ENCODE measurements at places on chromosomes 16 and 17.

DNA sequence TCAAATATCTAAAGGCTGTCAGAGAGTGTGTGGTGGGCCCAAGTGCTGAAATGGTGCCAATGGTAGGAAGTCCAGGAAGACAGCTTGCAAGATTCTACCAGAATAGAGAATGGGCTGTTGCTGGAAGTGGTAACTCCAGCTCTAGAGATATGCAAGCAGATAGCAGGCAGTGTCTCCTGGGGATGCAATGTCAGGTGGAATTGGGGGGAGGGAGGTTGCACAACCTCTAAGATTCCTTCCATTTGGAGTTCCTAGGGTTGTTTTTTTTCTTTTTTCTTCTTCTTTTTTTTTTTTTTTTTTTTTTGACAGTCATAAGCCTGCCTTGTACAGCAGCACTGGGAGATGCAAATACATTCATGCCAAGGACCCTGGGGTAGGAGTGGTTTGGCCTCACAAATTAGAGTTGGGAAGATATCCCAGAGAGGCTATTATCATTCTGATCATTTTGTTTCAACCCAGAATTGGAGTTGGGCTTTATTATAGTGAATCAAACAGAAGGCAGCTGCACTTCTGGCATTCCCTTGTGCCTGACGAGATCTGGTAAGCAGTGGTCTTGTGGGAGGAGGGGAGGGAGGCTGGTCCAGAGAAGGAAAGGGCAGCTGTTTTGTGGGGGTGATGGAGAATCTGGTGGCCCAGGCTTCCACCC, 51.1 kb downstream of the SLC6A2 start:
- DNase-seq = no peak

GRCh38 chr17:48995974-48996721, 1.0 kb upstream of the IGF2BP1 start:
- peak; percentile 98 for DNase-seq

- peak; percentile 81 for DNase-seq
Measured at GRCh38 chr17:43907425-43907981, at the start of gene MPP2. Gene MPP2 (minus strand): TSS chr17:43907536. CDS start chr17:43904460, 3,076 bp downstream.

GRCh38 chr16:50585331-50585776, 37.2 kb downstream of the NKD1 start:
- DNase-seq = peak; percentile 29

DNA sequence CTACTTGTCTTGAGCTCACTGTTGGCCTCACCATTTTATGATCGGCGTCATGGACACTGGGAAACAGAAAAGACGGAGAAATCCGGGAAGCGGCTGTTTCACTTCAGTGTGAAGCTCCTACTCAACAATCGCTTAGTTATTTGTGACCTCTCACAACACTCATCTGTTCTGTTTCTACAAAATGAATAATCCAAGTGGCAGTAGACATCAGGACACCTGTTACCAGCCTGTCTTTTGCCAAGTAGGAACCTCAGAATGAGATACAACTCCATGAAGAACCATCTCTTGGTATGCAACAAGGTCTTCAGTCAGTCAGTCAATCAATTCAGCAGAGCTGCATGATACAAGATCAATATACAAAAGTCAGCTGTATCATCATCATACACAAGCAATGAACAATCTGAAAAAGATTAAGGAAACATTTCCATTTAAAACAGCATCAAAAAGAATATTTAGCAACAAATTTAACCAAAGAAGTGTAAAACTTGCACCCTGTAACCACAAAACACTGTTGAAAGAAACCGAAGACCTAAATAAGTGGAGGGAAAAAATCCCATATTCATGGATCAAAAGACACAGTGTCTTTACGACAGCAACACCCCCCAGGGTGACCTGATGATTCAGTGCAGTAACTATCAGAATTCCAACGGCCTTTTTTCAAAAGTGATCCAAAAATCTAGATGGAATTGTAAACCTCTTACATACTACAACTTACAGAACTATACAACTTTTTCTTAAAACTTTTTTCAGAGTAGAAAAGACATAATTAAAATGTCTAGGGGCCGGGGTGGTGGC, 63.4 kb downstream of the ANKRD11 start:
- DNase-seq = no peak

DNA sequence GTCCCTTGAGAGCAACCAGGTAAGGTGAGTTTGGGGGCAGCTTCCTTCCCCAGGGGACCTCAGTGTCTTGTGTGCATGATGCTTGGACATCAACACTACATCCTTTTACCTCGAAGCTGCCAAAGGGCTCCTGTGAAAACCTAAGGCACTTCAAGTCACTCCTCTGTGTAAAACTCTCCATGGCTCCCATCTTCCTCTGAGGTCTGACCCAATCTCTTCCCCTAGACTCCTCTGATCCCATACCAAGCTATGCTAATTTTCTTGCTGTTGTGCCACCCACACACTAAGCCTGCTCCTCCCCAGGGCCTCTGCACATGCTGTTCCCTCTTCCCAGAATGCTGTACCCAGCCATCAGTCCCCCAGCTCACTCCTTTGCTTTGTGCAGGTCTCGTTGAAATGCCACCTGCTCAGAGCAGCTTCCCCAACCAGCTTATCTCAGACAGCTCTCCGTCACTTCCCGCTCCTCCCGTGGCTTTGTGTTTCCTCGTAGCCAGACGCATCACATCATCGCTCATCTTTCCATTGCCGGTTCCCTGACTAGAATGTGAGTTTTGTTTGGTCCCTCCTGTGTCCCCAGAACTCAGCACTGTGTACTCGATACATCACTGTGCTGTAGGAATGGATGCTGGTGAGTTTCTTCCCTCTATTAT, 78.4 kb downstream of the CNGB1 start:
- DNase-seq = no peak

DNA sequence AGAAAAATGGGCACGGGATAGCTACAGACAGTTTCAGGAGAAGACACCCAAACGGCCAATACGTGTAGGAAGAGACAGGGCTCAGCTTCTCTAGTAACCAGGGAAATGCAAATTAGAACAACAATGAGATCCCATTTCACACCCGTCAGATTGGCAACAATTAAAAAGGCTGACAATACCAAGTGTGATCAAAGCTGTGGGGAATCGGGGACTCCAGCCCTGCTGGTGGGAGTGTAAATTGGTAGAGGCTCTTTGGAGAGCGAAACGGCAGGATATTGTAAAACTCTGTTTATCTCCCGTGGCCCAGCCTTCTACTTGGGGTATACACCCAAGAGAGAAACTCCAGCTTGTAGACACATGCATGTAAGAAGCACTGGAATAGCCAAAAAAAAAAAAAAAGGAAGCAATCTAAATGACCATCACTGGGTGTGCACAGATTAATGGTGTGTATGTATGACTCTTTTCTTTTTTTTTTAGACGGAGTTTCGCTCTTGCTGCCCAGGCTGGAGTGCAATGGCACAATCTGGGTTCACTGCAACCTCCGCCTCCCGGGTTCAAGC, 27.5 kb downstream of the MYBBP1A start:
- no peak for DNase-seq

DNA sequence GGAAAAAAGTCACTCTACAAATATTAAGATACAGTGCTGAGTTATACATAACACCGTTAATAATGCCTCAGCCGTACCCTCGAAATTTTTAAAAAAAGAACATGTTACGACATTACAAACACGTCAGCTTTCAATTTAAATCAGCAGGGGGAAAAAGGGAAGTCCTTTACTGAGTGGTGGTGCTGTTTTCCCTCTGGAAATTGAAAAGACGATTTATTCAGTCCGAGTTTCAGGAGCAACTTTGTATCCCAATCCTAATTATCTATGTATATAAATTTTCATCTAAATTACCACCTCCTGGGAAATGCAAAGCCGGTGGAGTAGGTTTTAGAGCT, 1.3 kb downstream of the NETO2 start:
- no peak for DNase-seq

- DNase-seq = no peak
Measured at GRCh38 chr16:49739381-49739780, 116.5 kb downstream of the ZNF423 start.

DNA sequence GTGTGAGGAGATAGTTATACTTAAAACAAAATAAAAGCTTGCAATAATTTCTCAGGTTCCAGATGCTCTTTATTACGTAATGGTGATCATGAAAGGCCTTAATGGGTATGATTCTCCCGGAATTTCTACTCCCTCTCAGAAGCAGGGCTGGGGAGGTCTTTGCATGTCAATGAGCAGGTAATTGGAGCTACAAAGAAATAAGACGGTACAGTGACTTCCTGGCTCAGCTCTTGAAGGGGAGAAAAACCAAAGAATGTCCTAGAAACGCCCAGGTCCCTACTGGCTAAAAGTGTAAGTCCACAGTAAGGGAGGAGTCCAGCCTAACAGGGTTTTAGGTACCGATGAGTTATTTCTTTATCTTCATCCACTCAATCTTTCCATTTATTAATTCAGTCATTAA, 390.9 kb downstream of the TMEM114 start:
- no peak for DNase-seq

- DNase-seq = no peak
Measured at GRCh38 chr17:39628655-39629493, 2.1 kb downstream of the PPP1R1B start.

DNA sequence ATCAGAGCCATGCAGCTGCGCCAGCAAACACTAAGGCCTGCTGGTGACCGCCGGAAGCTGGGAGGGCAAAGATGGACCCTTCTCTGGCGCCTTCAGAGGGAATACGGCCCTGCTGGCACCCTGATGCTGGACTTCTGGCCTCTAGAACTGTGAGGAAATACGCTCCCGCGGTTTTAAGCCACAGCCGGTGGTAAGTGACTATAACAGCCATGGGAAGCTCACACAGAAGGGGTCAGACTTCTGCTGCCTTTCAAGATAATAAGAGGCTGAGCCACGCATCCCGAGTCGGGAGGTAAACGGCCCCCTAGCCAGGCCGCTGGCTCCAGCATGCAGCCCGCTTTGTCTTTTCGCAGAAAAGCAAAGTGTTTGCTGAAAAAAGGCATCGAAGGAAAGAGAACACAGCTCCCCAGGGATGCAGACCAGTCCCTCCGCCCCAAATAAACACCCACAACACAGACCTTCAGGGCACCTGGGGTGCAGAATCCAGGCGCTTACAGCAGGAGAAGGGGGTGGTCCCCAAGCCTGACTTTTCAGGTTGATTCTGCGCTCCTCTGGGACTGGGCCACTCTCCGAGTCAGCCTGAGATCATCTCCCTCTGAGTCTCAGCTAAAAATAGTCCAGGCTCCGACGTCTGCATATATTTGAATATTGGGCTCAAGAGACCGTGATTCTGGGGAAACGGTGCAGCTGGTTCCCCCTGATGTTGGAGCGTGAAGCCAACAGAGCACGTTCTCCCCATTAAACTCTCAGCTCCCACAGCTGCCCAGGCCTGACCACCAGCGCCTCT, 89.7 kb downstream of the MGAT5B start:
- DNase-seq = no peak

DNA sequence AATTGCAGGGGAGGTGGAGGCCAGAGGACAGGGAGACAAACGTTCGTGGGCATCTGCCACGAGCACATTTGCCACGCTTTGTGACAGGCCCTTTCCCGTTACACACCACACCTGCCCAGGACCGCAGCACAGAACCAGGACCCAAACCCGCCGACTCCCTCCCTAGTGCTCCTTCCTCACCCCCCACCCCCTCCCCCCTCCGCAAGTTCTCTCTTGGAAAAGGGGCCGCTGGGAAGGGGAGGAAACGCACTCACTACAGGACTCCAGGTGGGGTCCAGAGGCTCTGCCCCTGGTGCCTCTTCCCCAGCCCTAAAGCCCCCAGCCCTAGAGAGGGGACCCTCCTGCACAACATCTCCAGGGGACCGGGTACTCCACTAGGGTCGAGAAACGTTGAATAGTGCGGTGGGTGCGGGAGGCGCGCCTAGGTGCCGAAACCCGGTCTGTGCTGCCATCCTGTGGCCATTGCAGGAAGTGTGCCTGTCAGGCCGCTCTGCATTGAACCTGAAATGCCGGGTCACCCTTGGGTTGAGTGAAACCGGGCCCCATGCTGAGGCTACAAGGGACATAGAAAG, 21.9 kb upstream of the EIF1 start:
- peak; percentile 90 for DNase-seq

DNA sequence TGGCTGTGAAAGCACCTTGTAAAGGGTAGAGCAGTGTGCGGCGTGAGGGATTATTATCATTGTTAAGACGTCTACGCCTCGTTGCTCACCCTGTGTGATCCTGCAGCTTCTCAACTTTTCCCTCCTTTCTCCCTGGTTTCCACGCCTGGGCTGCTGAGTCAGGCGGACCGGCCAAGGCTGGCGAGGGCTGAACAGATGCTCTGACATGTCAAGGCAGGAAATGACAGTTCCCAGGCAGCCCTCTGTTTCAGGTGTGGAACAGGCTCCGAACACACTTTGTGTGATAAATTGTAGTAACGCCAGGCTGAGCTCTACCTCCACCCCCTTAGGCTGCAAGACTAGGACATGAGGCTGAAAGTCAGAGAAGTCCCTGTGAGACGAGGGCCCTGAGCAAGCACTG, 46.0 kb upstream of the TBX2 start:
- no peak for DNase-seq

DNA sequence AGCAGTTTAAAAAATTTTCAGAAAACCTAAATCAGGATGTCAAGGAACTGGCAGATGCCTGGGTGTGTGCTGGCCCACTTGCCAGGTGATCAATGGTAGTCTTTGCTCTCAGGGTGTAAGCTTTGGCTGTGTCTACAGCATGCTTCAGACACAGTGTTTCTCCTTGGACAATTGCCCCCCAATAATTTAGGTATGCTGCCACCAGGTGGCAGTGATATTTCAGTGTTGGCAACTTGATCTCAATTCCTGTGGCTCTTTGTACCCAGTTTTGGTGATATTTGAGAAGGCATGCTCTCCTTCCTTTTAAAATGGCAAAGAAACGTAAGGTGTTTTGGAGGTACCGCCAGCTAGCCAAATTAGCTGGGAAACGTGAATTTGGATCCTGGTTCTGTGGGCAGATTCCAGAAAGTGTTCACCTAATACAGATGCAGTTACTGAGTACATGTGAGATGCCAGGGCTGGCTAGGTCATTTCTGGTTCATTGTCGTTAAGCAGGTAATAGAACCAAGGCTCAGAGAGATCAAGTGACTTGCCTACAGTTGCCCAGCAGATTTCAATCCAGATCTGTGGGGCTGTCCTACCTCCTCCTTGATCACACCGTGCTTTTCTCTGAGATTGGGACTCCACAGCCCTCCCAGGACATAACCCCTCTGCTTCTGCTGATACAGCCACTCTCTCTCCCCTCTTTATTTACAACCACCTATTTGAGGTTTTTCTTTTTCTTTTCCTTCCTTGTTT, 155.6 kb upstream of the PLCG2 start:
- peak; percentile 54 for DNase-seq

DNA sequence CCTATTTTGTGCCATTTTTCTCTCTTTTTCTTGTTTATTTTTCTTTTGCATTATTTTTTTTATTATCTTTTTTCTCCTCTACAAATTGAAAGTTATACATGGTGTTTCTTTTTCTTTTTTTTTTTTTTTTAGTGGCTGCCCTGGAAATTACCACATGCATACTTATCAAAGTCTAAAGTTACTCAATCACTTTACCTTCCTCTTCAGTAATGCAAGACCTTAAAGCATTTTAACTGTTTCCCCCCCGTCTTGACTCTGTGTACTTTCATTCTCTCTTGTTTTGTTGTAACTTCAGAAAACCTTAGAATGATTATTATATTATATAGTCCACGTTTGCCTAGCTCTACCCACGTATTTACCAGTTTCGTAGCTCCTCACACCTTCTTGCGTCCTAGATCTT, 33.3 kb upstream of the SMPD3 start:
- no peak for DNase-seq
